AML-193 (cell line): ENCODE measurements at places on chromosomes 2 and 18.

- DNase-seq: no peak
Measured at GRCh38 chr2:24852026-24852425, 58.8 kb downstream of the CENPO start.

- DNase-seq: no peak
Measured at GRCh38 chr2:161352719-161353118, 44.5 kb downstream of the PSMD14 start.

DNA sequence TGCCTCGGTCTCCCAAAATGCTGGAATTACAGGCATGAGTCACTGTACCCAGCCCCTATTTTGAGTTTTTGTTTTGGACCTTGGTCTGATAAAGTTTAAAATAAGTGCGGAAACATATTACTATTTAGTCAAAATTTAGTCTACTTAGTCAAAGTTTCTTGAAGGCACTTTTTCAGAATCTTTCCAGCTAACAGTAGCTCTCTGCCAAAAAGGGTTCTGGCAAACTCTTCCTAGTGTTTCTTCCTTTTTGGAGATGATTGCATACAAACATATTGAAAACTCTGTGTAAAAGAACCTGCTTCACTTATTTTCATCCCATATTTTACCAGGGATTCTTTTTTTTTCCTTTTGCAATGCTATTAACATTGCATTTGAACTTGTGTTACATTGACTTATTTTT is 28.8 kb downstream of the GMCL1 start:
- DNase-seq: no peak

DNA sequence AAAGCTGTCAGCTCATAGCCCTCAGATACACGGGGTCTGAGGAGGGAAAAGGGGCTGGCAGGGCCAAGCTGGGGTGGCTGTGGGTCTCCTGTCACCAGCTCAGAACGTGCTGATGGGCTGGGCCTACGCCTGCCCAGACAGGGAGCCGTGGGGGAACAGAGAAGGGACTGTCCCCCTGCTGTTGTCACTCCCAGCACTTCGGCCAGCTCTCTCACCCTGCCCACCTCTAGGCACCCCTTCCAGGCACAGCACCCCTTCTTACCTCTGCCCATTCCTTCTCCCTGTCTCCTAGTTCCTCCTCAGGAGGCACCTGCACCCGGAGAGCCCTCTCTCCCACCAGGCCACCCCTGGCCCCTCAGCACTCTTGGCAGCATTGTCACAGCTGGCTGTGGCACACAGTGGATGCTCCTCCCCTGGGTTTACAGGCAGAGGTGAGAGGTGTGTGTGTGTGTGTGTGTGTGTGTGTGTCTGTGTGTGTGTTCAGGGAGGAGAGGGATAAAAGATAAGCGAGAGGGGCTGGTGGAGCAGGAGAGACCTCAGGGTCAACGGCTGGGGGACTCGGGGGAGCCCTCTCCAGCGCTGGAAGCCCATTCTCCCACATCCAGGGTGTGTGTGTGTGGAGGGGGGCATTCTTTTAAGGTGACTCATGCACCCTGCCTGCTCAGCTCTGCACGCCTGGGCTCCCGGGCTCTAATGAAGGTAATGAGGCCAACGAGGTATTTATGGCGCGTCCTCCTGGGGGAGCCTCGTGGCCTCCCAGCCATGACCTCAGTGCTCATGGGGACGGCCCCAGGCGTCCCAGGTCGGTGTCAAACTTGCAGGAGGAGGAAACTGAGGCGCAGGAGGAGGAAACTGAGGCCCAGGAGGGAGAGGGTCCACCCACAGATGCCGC is 66.1 kb upstream of the SMAD7 start:
- no peak for DNase-seq

- DNase-seq: no peak
Measured at GRCh38 chr2:113818382-113818951, 62.0 kb upstream of the SLC35F5 start.

DNA sequence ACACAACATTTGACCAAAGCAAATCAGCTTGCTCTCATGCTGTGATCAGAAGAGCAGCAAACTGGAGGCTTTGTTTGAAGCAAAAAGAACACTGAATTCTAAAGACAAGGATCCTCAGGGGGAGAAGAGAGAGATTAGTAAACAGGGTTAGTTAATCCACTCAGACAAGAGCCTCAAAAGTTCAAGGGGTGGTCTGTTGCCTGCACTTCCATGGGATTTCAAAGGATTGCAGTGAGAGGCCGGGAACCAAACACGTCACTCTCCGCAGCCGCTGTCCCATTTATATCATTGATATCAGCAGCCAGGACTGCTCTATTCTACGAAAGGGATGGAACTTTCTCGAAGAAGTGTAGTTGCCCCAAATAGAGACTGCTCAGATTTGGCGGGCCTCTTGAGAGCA is 97.8 kb upstream of the SP3 start:
- no peak for DNase-seq

- no peak for DNase-seq
Measured at GRCh38 chr2:216622526-216622925, 10.7 kb upstream of the IGFBP2 start.

DNA sequence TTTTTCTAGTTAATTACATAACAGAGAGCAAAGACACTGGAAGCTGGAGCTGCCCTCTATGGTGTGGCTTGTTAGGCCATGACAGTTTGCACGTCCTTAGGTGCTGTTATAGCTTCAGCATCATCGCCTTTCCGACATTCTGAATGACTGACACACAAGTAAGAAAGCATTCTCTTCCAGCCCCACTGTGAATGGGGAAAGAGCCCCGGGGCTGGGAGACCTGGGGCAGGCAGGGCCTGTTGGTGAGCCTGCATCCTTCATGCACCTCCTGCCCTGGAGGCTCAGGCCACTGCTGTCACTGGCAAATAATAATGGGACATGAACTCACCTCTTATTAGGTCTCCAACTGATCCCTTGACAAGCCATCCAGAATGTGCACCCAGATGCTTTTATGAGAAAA is 71.8 kb downstream of the VAPA start:
- DNase-seq: no peak

DNA sequence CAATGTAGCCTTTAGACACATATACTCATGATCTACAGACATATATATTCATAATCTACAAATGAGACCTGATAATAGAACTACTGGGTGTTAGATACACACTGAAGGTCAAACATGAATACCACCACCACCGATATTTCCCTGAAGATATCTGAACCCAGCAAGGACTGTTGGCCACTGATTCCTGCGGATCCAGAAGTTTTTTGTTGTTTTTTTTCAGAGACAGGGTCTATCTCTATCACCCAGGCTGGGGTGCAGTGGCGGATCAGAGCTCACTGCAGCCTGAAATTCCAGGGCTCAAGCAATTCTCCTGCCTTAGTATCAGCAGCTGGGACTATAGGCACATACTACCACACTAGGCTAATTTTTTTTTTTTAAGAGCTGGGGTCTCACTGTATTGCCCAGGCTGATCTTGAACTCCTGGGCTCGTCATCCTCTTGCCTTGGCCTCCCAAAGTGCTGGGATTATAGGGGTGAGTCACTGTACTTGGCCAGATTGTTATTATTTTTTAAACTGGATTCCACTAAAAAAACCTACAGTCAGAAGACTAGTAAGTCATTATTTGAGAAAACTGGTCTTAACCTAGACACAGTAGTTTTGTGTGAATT is 1.8 kb downstream of the METTL5 start:
- no peak for DNase-seq

DNA sequence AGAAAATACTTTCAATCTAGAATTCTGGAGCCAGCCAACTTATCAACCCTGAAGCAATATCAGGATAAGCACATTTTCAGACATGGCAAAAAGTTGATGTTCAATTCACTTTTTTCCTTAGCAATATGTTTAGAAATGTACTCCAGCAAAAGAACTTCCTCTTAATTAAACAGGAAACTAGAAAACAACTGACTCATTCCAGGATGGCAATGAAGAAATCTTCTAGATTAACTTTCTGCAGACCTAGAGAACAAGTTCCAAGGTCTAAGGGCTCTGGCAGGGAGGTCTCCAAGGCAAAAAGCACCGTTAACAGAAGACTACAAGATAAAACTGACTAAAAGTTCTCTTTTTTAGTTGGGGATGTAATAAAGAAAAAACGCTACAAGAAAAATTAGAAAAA is 69.2 kb upstream of the VWC2L start:
- no peak for DNase-seq
